HCT116 (cell line): ENCODE measurements at places on chromosomes 7 and 10.

- H3K4me1 ChIP-seq: peaks cover 13% of the 10 kb centered on the region
- H3K36me3 ChIP-seq: no peaks in the 10 kb centered on the region
- peak; percentile 23 for DNase-seq
- no peaks in the 10 kb centered on the region for H3K27me3 ChIP-seq
Observed at GRCh38 chr10:83983578-83984255, 155.6 kb upstream of the GHITM start.

DNA sequence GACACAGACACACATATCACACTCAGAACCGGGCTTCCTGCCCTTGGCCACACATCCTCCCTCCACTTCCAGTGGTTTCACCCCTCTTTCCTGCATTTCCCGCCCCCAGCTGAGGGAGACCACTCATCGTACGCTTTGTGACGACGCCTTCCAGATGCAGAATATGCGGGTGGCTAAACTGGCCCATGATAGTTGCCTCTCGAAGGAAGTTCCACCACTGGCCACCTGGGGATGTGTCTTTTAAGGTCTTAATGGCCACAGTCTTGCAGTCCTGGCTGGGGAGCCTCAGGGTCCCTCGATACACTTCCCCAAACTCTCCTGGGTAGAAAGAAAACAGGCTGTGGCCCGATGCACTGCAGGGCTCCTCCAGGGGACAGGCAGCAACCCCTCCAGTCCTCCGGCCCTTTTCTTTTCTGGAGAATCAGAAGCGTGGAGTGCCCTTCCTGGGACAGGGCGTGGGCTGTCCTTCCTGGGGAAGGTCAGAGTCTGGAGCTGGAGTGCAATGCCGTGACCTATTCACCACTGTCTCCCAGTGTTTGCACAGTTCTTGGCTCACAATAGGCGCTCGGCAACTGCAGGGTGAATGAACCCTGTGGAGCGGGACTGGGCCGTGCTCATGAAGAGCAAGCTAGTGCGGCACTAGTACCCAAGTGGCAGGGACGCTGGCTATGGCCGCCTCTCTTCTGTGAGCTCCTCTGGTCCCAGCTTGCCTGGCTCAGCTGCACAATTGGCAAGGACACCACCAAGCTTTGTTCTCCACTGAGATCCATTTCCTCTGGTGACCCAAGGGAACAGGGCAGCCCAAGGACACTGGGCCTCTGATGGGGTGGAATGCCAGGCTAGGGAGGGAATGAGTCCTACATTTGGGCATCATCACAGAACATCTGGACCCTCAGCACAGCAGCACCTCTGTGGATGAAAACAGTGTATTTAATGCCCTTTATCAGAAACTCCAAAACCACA is 13.2 kb downstream of the EPHA1 start:
- DNase-seq: no peak
- H3K27ac ChIP-seq: no peak overlapping the region
- H3K4me3 ChIP-seq: no peak overlapping the region
- no peaks in the 10 kb centered on the region for H3K27me3 ChIP-seq

- H3K36me3 ChIP-seq: peaks cover 11% of the 10 kb centered on the region; the same call in 1 of the 2 replicates
- DNase-seq: no peak
- H3K27me3 ChIP-seq: no peaks in the 10 kb centered on the region
Observed at GRCh38 chr10:17655009-17655408, 11.1 kb downstream of the STAM start.

- no peak for DNase-seq
- no peaks in the 10 kb centered on the region for H3K36me3 ChIP-seq
- H3K4me1 ChIP-seq: no peaks in the 10 kb centered on the region
- no peak overlapping the region for H3K27ac ChIP-seq
- no peak overlapping the region for H3K4me3 ChIP-seq
- no peaks in the 10 kb centered on the region for H3K27me3 ChIP-seq
Observed at GRCh38 chr7:94998266-94999068, 91.1 kb downstream of the PPP1R9A start.

DNA sequence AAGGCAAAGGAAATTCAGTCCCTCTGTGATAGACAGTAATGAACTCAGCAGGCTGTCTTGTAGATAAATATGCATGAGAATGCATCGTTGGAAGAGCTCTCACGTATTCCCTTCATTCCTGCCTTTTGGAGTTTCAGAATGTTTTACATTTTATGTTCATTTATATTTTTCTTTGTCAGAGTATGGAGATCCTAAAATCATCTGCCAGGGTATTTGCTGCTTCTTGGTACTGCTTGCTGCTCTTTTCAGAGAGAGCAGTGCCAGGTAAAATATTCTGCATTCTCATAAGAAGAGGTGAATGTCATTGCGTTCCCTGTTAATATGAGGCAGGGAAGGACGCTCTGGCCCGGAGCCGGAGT is 290.2 kb downstream of the CCDC3 start:
- no peak for DNase-seq
- no peak overlapping the region for H3K27ac ChIP-seq
- peaks cover 34% of the 10 kb centered on the region for H3K4me1 ChIP-seq
- no peaks in the 10 kb centered on the region for H3K27me3 ChIP-seq
